ENCODE measurements at places on chromosomes 11 and 22. TPM values are rescaled to one million over a fixed set of nuclear protein-coding genes. Genes with fewer than 3 reads are reported as not detected.

DNA sequence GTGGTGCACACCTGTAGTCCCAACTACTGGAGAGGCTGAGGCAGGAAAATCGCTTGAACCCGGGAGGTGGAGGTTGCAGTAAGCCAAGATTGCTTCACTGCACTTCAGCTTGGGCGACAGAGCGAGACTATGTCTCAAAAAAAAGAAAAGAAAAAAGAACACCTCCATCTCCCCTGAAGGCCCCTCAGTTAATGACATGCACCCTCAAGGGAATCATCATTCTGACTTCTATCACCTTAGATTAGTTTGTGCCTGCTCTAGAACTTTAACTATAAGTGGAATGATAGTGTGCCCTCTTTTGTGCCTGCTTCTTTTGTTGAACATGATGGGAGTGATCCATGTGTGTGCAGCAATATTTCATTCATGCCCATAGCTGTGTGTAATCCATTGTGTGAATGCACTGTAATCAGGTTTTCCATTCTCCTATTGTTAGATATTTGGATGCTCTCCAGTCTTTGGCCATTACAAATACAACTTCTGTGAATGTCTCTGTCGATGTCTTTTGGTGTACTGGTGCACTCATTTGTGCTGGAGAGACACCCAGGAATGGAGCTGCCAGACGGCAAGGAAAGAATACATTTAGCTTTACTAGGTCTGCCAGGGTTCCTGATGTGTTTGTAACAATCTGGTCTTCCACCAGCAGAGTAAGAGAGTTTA is 883 bp upstream of the VPREB3 start:
- no peaks in the 10 kb centered on the region for H3K36me3 ChIP-seq
- no peak overlapping the region for H3K27ac ChIP-seq
- H3K4me3 ChIP-seq: no peak overlapping the region
- no peaks in the 10 kb centered on the region for H3K27me3 ChIP-seq
- peaks cover under 1% of the 10 kb centered on the region for H3K4me1 ChIP-seq

DNA sequence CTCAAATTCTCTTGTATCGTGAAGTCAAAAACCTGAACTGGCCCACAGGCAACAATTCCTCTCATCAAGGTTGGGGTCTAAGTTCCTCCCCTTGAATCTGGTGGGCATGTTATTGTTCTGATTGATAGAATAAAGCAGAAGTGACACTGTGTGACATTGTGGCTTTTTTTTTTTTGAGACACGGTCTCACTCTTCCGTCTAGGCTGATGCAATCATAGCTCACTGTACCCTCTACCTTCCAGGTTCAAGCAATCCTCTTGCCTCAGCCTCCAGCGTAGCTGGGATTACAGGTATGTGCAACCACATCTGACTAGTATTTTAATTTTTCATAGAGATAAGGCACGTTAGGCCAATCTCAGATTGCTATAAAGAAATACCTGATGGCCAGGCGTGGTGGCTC is 8.9 kb upstream of the PELI3 start:
- no peak overlapping the region for H3K27ac ChIP-seq
- no peaks in the 10 kb centered on the region for H3K4me1 ChIP-seq
- no peak for DNase-seq
- no peaks in the 10 kb centered on the region for H3K27me3 ChIP-seq
- no peaks in the 10 kb centered on the region for H3K36me3 ChIP-seq

DNA sequence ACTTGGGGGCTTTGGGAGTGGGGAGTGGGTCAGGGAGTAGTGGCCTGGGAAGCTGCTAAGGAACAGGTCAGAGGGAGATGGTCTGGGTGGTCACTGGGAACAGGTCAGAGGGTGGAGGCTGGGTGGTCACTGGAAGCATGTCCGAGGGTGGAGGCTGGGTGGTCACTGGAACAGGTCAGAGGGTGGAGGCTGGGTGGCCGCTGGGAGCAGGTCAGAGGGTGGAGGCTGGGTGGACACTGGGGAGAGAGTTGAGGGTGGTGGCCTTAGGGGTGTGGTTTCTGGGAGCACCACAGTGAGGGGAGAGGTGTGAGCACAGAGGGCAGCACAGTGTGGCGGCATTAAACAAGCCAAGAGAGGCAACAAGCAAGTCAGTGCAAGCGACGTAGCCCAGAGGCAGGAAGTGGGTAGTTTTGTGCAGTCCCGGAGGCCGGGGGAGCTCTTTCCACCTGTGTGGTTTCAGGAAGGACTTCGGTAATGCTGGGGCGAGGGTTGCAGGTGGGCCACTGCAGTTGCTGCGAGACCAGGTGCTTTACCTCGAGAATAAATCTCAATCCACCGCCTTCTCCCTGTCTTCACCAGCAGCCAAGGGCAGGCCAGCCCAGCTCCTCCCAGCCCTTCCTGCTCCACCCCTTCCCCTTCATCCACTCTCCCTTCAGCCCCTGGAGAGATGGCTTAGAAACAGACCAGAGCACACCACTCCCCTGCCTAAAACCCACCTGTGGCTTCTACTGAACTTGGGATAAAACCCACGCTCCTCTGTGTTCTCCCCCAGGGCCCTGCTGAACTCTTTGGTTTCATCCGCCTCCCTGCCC is 3.2 kb upstream of the CACNA1I start:
- DNase-seq: no peak
- H3K27me3 ChIP-seq: no peaks in the 10 kb centered on the region
- H3K36me3 ChIP-seq: no peaks in the 10 kb centered on the region
- no peak overlapping the region for H3K27ac ChIP-seq
- no peak overlapping the region for H3K4me3 ChIP-seq

The TUB gene
- total RNA-seq: 15.6 TPM

The MRGPRX3 gene
- total RNA-seq: not detected
